ENCODE measurements at places on chromosomes 3 and 15.

DNA sequence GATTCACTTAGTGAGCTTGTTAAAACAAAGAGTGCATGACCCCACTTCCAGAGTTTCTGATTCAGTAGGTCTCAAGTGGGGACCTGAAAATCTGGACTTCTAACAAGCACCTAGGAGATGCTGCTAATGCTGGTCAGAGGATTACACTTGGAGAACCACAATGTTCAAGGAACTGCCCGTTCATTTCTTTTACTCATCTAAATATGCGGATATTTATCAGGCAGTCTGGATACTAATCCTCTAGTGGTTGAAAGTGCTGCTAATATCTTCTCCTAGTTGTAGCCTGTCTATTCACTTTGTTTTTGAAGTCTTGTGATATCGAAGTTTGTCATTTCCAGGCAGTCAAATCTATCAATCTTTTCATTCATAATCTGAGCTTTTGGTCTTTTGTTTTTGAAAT, 86.8 kb downstream of the RFX7 start:
- no peak for DNase-seq

DNA sequence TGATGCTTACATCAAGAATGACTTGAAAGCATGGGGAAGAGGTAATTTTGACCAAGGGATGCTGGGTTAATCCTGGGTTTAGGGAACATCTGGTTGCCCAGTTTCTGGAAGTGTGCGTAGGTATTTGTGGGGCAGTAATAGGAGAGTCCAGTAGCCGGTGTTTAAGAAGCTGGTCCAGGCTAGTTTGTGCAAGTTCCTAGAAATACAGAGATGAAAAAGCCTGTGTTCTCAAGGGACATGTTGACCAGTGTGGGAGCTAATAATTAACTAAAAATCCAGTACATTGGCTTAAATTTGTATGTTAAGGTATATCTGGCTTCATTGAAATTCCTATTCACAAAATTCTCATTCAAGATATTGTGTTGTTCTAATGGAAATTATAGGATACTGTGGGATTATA, 51.2 kb downstream of the UBE2E2 start:
- no peak for DNase-seq

DNA sequence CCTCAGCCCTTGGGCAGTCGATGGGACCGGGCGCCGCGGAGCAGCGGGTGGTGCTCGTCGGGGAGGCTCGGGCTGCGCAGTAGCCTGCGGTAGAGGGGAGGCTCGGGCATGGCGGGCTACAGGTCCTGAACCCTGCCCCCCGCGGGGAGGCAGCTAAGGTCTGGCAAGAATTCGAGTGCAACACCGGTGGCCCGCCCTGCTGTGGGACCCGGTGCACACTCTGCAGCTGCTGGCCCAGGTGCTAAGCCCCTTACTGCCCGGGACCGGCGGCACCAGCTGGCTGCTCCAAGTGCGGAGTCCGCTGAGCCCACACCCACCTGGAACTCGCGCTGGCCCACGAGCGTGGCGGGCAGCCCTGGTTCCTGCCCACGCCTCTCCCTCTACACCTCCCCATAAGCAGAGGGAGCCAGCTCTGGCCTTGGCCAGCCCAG, 377.7 kb upstream of the RBMS3 start:
- DNase-seq: no peak

DNA sequence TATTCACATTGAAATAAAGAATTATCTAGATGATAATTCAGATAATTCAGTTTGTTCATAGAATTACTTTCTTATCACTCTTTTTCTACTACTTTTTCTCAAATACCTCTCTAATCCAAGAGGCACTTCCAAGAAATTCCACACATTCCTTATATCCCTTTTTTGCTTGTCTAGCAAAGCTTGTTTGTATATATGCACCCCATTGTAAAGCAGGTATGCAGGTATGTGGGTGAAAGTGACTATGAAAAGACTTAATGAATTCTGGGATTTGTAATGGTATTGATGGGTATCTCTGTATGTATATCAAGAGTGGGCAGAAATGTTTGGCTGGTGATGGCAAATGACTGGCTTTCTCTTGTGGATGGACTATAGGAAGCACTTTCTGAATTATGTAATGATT, 94.1 kb upstream of the FGF7 start:
- no peak for DNase-seq

All from right kidney (tissue), 9 donors.